ENCODE measurements at places on chromosomes 4 and X. TPM values are rescaled to one million over a fixed set of nuclear protein-coding genes. Genes with fewer than 3 reads are reported as not detected.

GRCh38 chr4:54659313-54659712, 1.6 kb downstream of the KIT start:
- no peak overlapping the region for H3K27ac ChIP-seq
- no peaks in the 10 kb centered on the region for H3K27me3 ChIP-seq
- no peaks in the 10 kb centered on the region for H3K36me3 ChIP-seq
- no peaks in the 10 kb centered on the region for H3K4me1 ChIP-seq
- no peak for DNase-seq
- H3K4me3 ChIP-seq: peak overlapping the region; percentile 56

Gene FGF5
- not detected for total RNA-seq

GRCh38 chr4:114156371-114156770, 176.9 kb upstream of the ARSJ start:
- no peaks in the 10 kb centered on the region for H3K27me3 ChIP-seq
- H3K27ac ChIP-seq: no peak overlapping the region
- no peaks in the 10 kb centered on the region for H3K36me3 ChIP-seq
- no peak overlapping the region for H3K4me3 ChIP-seq
- no peak for DNase-seq

Gene BRCC3
- total RNA-seq: 14.9 TPM

GRCh38 chrX:132776486-132777210, 181.8 kb downstream of the HS6ST2 start:
- no peak for DNase-seq
- H3K27me3 ChIP-seq: peaks cover 2% of the 10 kb centered on the region
- H3K27ac ChIP-seq: no peak overlapping the region

GRCh38 chr4:142838778-142839177, 7.3 kb downstream of the INPP4B start:
- H3K27ac ChIP-seq: no peak overlapping the region
- H3K27me3 ChIP-seq: no peaks in the 10 kb centered on the region
- no peaks in the 10 kb centered on the region for H3K36me3 ChIP-seq
- DNase-seq: no peak
- no peak overlapping the region for H3K4me3 ChIP-seq

- H3K4me3 ChIP-seq: no peak overlapping the region
- H3K36me3 ChIP-seq: no peaks in the 10 kb centered on the region
- H3K27ac ChIP-seq: no peak overlapping the region
- no peaks in the 10 kb centered on the region for H3K4me1 ChIP-seq
- H3K27me3 ChIP-seq: no peaks in the 10 kb centered on the region
Measured at GRCh38 chr4:180285796-180286195, 1957.4 kb upstream of the TENM3 start.

Gene MXRA5
- 13.5 TPM for total RNA-seq

Measured in aorta (tissue), 5 donors.